Smooth muscle cell of the umbilical artery (primary cell): ENCODE measurements at places on chromosomes 6 and 20. TPM values are rescaled to one million over a fixed set of nuclear protein-coding genes. Genes with fewer than 3 reads are reported as not detected.

LHFPL5 gene
- not detected in 2 replicates for total RNA-seq

OPRM1 gene
- total RNA-seq = not detected in 2 replicates

ANKRD66 gene
- total RNA-seq = not detected in 2 replicates

OR2H2 gene
- not detected in 2 replicates for total RNA-seq

PCSK2 gene
- total RNA-seq = not detected in 2 replicates

XKR7 gene
- under 0.01 TPM in 1 of 2 replicates, not detected in the other for total RNA-seq

IYD gene
- not detected in 2 replicates for total RNA-seq

COL9A3 gene
- 0.30 TPM in 1 of 2 replicates, not detected in the other for total RNA-seq

CALHM5 gene
- total RNA-seq = 6.1 and 15.1 TPM in 2 replicates

PBX2 gene
- 36.2 and 58.1 TPM in 2 replicates for total RNA-seq

ARMC12 gene
- total RNA-seq = 0.30 and 0.42 TPM in 2 replicates

COX4I2 gene
- not detected in 2 replicates for total RNA-seq

GHRH gene
- not detected in 2 replicates for total RNA-seq

BPI gene
- total RNA-seq = not detected in 2 replicates

CCN6 gene
- not detected in 2 replicates for total RNA-seq

REM1 gene
- not detected in 2 replicates for total RNA-seq

ANKS1A gene
- total RNA-seq = 9.5 and 15.7 TPM in 2 replicates

UBR2 gene
- total RNA-seq = 30.0 and 31.4 TPM in 2 replicates

C6orf52 gene
- 0.30 TPM in 1 of 2 replicates, not detected in the other for total RNA-seq

SLC17A1 gene
- not detected in 2 replicates for total RNA-seq

HCK gene
- not detected in 2 replicates for total RNA-seq

XPO5 gene
- 25.5 and 40.0 TPM in 2 replicates for total RNA-seq

RUNX2 gene
- total RNA-seq = 5.0 and 8.3 TPM in 2 replicates

PTCHD4 gene
- 5.9 and 9.0 TPM in 2 replicates for total RNA-seq

SUMO4 gene
- 2.1 and 3.2 TPM in 2 replicates for total RNA-seq

CD109 gene
- 22.0 and 58.7 TPM in 2 replicates for total RNA-seq

TNF gene
- total RNA-seq = under 0.01 TPM in 1 of 2 replicates, not detected in the other

SAMD10 gene
- total RNA-seq = 0.30 and 2.4 TPM in 2 replicates

FAM83D gene
- 2.1 and 11.9 TPM in 2 replicates for total RNA-seq

ZDHHC14 gene
- 2.1 and 5.8 TPM in 2 replicates for total RNA-seq

CYP21A2 gene
- total RNA-seq = 0.14 TPM in 1 of 2 replicates, not detected in the other

GSTA2 gene
- not detected in 2 replicates for total RNA-seq

FAM110A gene
- 0.59 and 1.8 TPM in 2 replicates for total RNA-seq

SMOC2 gene
- not detected in 2 replicates for total RNA-seq

FBXO5 gene
- 2.4 and 10.6 TPM in 2 replicates for total RNA-seq

BCAS1 gene
- total RNA-seq = not detected in 2 replicates

FILIP1 gene
- total RNA-seq = 0.37 and 1.2 TPM in 2 replicates

SLC18B1 gene
- total RNA-seq = 4.1 and 6.5 TPM in 2 replicates

SLC22A16 gene
- not detected in 2 replicates for total RNA-seq
